Stromal cell of bone marrow (primary cell): ENCODE measurements at places on chromosomes 7 and 10.
A peak's percentile ranks its signal among the peaks of the same experiment; 100 is the strongest.

DNA sequence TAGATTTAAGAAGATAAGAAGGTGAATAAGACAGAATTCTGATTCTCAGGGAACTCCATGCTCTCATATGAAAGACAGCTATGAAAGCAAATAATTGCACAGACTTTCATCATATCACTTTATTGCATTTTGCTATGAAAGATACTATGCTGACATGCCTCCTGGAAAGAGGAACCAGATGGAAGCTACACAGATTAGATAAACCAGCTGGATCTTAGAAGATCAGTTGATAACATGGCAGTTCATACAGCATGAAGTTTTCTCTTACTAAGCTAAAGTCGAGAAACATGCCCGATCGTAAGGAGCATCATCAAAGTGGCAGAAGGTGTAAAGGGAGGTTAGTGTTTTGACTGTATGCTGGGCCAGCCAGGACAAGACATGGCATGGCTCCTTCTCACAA is 112.5 kb upstream of the DPP6 start:
- DNase-seq: no peak

- DNase-seq: peak; percentile 13
Measured at GRCh38 chr7:123410273-123410904, 124.0 kb downstream of the IQUB start.

DNA sequence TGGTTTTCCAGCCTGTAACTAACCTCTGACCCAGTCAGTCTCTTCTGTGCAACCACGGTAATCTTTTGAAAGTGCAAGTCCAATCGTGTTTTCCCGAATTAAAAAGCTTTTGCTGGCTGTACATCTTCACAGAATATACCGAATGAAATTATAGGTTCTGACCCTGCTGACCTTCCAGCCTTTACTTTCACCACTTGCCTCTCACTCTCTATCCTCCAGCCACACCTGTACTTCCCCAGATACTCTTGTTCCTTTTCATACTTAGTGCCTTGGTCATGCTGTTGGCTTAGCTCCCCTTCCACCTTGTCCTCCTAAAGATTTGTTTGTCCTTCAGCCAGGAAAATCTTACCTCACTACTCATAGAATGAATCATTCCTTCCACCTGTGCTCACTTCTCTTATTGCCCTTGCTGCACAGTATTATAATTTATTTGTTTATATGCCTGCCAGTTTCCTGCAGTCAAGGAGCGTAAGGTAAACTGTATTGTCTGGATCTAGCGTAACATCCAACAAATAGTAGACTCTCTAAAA is 2.3 kb upstream of the PNPLA8 start:
- no peak for DNase-seq

GRCh38 chr7:157292770-157293412 is 43.9 kb upstream of the DNAJB6 start:
- no peak for DNase-seq

DNA sequence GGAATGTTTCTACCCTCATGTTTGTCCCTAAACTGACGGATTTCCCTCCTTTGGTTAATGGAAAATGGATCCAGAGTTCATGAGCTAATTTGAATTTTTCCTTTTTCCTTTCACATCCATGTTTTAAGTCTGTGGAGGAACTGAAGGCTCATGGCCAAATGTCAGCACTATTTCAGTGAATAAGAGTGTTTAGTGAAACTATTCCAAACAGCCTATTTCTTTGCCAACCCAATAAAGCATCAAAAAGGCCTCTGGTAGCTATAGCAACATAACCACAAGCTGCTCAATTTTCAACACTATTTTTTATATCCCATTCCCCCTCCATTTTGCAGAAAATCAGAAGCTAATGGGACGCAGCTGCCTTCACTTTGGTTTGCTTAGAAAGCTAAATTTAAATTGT is 1454.1 kb downstream of the GATA3 start:
- no peak for DNase-seq
